Activated CD8-positive, alpha-beta T cell treated with anti-CD3 and anti-CD28 coated beads for 36 hours (primary cell): ENCODE measurements at places on chromosomes 1 and 21. TPM values are rescaled to one million over a fixed set of nuclear protein-coding genes. Genes with fewer than 3 reads are reported as not detected.
A peak's percentile ranks its signal among the peaks of the same experiment; 100 is the strongest.

DNA sequence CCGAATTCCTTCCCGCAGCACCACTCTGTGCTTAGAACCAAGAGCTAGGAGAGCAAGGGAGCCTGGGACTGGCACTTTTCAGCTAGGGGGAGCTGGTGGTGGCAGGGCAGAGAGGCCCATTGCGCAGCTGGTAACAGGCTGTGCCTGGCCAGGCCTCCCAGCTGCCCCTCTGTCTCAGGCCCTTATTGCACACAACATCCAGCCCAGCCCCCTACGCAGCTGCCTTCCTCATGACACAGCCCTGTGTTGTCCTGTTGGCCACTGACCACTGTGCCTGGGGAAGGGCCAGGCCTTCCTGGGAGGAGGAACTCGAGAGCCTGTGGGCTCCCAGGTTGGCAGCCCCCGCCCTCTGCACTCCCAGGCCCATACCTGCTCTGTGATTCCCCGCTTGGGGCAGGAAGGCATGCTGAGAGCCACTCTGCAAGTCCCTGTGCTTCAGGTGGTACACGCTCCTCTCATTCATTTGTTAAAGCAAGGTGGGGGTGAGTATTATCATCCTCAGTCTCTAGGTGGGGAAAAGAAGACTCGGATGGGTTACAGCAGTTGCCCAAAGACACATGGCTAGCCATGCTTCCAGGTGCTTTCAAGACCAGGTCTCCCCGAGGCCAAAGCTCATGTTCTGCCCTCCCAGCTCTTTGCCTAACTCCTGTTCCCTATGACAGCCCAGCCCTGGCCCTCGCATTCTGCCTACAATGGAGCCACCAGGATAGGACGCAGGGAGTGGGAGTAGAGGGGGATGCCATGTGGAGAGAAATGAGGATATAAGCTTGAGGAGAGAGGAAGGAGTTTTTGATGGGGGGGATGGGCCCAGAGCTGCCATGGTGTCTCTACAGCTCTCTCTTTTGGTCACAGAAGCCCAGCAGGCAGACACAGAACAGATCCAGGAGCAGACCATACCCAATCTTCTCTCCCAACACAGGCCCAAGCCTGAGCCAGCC lies 81.8 kb downstream of the TMEM53 start:
- no peak for DNase-seq

GRCh38 chr21:22575165-22575584 lies 1577.0 kb downstream of the NCAM2 start:
- DNase-seq: peak; percentile 27

- DNase-seq: no peak
These were observed 50.8 kb downstream of the OLFM3 start for GRCh38 chr1:101945884-101946283.

DNA sequence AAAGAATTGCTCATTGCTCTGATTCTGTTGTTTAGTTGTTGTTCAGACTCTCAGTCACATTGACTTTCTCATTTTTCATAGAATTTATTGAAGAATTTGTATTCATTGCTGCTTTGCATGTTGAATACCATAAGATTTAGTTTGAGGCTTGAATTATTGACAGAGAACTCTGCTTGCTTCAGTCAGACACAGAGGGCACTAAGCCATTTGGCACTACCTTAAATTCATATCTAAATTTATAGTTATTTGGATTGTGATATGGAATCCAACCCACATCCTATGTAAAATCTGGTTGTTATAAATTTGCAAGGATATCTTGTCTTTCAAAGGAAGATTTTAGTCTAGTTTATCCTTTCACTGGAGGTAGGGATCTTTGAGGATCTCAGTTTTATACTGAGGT lies 1748.6 kb downstream of the BRINP3 start:
- DNase-seq: no peak

DNA sequence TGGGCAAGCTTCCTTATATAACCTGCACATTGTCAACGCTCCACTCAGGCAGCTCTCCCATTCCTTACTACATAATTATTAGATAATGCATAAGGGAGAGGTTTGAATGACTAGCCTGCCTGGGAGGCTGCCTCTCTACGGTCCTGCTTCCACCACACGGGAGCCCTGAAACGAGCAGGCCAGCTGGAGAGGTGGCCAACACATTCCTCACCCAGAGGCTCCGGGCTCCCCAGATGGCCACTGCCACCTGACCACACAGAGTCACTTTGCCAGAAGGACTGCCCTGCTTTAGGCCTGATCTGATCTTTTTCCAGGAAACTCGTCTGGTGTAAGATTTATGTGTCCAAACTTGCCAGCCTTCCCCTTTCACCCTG lies 27.9 kb downstream of the HIVEP3 start:
- DNase-seq: no peak

Gene NEGR1
- not detected for total RNA-seq

Gene SMPDL3B
- 0.38 TPM for total RNA-seq

Gene TCHH
- not detected for total RNA-seq

Gene TMEM82
- not detected for total RNA-seq
